Esophagus squamous epithelium (tissue), 5 donors: ENCODE measurements at places on chromosomes 11 and 22.

GRCh38 chr11:125916683-125917347 lies 12.5 kb downstream of the DDX25 start:
- no peaks in the 10 kb centered on the region for H3K4me1 ChIP-seq
- H3K36me3 ChIP-seq, result no peaks in the 10 kb centered on the region
- no peak for DNase-seq
- no peak overlapping the region for H3K27ac ChIP-seq
- no peak overlapping the region for H3K4me3 ChIP-seq
- no peaks in the 10 kb centered on the region for H3K27me3 ChIP-seq

GRCh38 chr11:32884770-32885384 lies 7.7 kb upstream of the QSER1 start:
- DNase-seq, result no peak
- no peak overlapping the region for H3K4me3 ChIP-seq
- H3K4me1 ChIP-seq, result no peaks in the 10 kb centered on the region
- no peaks in the 10 kb centered on the region for H3K36me3 ChIP-seq
- no peak overlapping the region for H3K27ac ChIP-seq
- H3K27me3 ChIP-seq, result no peaks in the 10 kb centered on the region

GRCh38 chr11:19602891-19603290 lies 109.7 kb upstream of the NAV2 start:
- H3K4me1 ChIP-seq, result no peaks in the 10 kb centered on the region
- no peaks in the 10 kb centered on the region for H3K27me3 ChIP-seq
- H3K27ac ChIP-seq, result no peak overlapping the region
- DNase-seq, result no peak

- DNase-seq, result no peak
Measured at GRCh38 chr11:122202951-122203456, 87.0 kb upstream of the BLID start.

- no peak overlapping the region for H3K27ac ChIP-seq
- H3K4me1 ChIP-seq, result no peaks in the 10 kb centered on the region
- H3K36me3 ChIP-seq, result no peaks in the 10 kb centered on the region
- peaks cover 39% of the 10 kb centered on the region for H3K27me3 ChIP-seq
Measured at GRCh38 chr22:37349043-37349814, 66.9 kb downstream of the CYTH4 start.

GRCh38 chr22:47020166-47020565 lies 257.7 kb downstream of the TBC1D22A start:
- DNase-seq, result no peak
- no peak overlapping the region for H3K27ac ChIP-seq
- no peaks in the 10 kb centered on the region for H3K27me3 ChIP-seq
- H3K4me1 ChIP-seq, result no peaks in the 10 kb centered on the region

DNA sequence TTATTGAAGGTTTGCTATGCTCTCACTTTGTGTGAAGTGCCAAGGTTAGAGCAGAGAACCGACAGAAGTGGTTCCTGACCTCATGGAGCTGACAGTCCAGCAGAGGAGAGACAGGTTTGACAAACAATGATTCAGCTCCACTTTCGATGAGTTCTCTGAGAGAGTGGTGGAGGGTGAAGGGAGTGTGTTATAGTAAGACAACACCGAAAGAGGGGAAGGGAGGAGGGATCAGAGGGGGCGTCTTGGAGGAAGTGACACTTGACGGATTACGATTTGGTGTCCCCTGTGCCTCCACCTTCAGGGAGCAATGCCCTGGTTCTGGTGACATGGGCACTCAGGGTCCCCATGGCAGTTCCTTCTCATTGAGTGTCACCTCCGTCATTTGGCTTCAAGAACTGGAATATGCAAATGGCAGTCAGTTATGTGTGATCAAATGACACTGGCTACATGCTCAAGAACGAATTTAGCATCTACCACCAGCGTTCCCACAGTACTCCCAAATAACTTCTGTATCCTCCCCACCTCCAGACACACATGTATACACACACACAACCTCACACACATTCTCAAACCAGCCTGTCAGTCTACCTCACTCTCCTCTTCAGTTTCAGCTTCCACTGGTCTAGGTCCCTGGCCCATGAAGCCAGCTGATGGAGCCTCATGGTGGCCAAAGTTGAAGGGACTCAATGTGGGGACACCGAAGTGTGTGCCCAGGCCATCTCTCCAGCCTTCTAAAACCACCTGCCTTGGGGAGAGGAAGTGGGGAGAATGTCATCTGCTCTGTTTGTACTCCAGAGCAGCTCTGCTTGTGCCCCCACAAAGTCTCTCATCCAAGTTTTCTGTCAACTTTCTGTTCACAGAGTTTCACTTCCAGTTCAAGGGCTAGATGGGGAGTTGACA lies 31.4 kb upstream of the NUP160 start:
- no peak for DNase-seq
- H3K27ac ChIP-seq, result no peak overlapping the region
- no peak overlapping the region for H3K4me3 ChIP-seq
- H3K36me3 ChIP-seq, result no peaks in the 10 kb centered on the region
- H3K4me1 ChIP-seq, result no peaks in the 10 kb centered on the region
- H3K27me3 ChIP-seq, result no peaks in the 10 kb centered on the region

- H3K27me3 ChIP-seq, result no peaks in the 10 kb centered on the region
- no peak for DNase-seq
- H3K36me3 ChIP-seq, result no peaks in the 10 kb centered on the region
- no peak overlapping the region for H3K4me3 ChIP-seq
- no peaks in the 10 kb centered on the region for H3K4me1 ChIP-seq
- H3K27ac ChIP-seq, result no peak overlapping the region
Measured at GRCh38 chr11:26243426-26243825, 88.5 kb upstream of the ANO3 start.
